ENCODE measurements at places on chromosomes 1 and 21. TPM values are rescaled to one million over a fixed set of nuclear protein-coding genes. Genes with fewer than 3 reads are reported as not detected.

SLAMF7 gene
- total RNA-seq, result under 0.01 TPM

KIF2C gene
- total RNA-seq, result 2.2 TPM

CFAP141 gene
- total RNA-seq, result not detected

ARV1 gene
- total RNA-seq, result 10.3 TPM

All from temporal lobe (tissue), 4 donors.